ENCODE measurements at places on chromosomes 4 and X.

GRCh38 chr4:850323-850945 is 24.5 kb upstream of the CPLX1 start:
- no peak for DNase-seq

- peak; percentile 32 for DNase-seq
Measured at GRCh38 chrX:143648705-143649104, 12.8 kb upstream of the SLITRK4 start.

GRCh38 chr4:88823058-88823919 is 125.7 kb upstream of the NAP1L5 start:
- DNase-seq: peak; percentile 91

- DNase-seq: no peak
Measured at GRCh38 chrX:132266583-132267355, 47.5 kb upstream of the RAP2C start.

DNA sequence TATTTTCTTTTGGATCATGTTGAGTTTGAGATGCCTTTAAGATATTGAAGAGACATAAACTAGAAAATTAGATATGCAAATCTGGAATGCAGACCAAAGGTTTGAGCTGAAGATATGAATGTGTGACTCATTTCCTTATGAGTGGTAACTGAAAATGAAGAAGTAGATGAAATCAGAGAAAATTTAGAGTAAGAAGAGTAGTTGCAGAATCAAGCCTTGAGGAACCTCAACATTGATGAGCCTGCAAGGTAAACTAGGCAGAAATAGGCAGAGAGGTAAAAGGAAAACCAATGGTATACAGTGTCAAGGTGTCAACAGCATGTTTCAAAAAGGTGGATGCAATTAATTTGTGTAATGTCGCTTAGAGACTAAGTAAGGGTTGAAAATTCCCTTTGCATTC is 142.8 kb downstream of the MOSPD2 start:
- DNase-seq: no peak
